ENCODE measurements at places on chromosomes 11 and 22.

GRCh38 chr11:77821349-77821851 is 456 bp downstream of the AAMDC start:
- no peak for DNase-seq

DNA sequence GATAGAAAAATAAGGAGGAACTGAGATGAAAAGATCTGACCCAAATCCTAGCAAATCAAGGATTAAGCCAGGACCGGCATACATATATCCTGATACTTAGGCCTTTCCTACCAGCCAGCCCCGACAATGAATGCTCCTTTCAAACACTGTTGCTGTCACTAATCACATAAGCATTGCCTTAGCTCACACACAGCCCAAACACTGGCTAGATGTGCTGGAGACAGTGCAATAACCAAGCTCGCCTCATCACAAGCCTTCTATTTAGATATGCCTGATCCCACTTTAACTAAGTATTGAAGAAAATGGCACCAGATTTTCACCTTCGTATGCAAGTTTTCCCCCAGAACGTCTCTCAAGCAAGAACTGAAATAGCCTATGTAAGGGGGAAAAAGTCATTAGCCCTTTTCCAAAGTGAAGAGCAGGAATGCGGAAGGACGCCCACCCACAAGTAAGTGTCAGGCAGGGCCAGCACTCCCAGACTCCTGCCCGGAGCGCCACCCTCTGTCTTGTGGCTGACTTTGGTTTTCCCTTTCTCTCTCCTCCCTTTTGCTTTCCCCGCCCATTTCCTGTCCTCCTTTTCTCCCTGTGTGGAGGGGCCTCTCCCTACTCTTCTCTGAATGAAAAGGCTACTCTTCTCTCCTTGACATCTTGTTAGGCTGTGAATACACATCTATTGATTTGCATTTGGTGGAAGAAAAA is 8.9 kb upstream of the OPCML start:
- no peak for DNase-seq

DNA sequence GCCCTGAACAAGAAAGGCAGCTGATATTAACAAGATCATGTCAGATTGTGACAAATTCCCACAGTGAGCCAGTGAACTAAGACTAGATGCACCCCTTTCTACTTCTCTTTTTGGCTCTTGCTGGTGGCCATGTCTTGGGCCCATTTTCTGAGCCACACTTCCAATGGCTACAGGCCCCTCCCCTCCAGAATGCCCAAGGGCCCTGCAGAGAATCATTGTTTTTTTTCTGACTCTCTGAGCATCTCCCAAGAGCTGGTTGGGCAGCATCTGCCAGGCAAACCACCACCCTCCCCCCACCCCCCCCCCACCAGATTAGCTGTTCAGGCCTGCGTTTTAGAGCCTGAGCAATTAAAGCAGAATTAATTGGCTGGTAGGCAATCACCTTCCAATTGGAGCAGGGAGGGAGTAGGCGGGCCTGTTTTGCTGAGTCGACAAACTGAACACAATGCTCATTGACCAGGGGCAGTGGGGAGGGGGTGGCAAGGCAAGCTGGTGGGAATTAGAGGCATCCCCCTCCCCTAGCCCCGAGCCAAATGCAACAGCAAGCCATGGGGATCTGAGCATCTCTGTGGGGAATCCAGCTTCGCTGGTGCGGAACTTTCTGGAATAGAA is 541.4 kb downstream of the MN1 start:
- DNase-seq = no peak

DNA sequence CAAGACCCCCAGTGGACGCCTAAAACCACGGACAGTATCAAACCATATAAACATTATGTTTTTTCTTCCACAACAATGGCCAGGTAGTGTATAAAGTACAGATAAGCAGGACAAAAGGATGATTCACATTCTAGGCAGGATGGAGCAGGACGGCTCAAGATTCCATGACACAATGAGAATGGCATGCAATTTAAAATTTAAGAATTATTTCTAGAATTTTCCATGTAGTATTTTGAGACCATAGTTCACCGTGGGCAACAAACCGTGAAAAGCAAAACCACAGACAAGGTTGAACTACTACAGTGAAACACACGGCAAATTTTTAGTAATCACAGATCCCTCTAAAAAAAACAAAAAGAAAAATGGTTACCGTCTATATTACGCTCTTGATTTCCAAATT is 7.5 kb downstream of the NARS2 start:
- DNase-seq = no peak

DNA sequence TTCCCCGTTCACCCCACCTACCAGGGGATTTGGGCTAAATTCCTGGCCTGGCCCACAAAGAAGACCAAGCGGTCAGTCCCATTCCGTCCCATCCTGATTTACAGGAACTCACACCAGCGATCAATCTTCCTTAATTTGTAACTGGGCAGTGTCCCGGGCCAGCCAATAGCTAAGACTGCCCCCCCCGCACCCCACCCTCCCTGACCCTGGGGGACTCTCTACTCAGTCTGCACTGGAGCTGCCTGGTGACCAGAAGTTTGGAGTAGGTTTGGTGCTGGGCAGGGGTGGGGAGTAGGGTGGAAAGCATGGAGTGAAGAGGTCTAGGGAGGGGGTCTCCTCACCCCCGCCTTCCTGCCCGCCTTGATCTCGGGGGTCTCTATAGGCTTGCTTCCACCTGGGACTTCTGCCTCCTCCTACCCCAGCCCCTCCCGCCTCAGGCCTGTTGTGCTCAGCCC is at the start of gene SERPING1:
TSS of gene SERPING1 (plus strand) at position 225 of the 455 bp plus-strand sequence. CDS start 586 bp downstream, outside the sequence.
- DNase-seq = no peak

GRCh38 chr11:8477680-8478079 is 116.3 kb downstream of the STK33 start:
- DNase-seq = no peak

- DNase-seq = no peak
Measured at GRCh38 chr11:27886857-27887256, 186.6 kb upstream of the BDNF start.

DNA sequence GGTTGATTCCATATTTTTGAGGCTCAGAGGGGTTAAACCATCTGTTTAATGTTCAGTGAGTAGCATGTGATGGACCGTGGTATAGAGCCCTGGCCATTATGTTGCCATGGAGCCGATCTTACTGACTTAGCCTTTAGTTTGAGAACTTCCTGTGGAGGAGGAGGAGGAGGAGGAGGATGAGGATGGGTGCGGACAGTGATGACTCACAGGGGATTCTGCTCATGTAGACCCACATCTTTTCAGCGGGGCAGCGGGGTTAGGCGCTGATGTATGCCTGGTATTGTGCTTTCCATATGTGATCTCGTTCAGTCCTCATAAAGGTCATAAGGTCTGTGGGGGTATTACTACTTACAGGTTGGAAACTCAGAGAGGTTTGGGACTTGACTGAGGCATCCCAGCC is 13.9 kb downstream of the STX3 start:
- DNase-seq = no peak

- DNase-seq = no peak
Measured at GRCh38 chr11:11816511-11817314, 25.1 kb upstream of the USP47 start.

- DNase-seq = no peak
Measured at GRCh38 chr22:30985561-30986208, 16.6 kb downstream of the TUG1 start.

DNA sequence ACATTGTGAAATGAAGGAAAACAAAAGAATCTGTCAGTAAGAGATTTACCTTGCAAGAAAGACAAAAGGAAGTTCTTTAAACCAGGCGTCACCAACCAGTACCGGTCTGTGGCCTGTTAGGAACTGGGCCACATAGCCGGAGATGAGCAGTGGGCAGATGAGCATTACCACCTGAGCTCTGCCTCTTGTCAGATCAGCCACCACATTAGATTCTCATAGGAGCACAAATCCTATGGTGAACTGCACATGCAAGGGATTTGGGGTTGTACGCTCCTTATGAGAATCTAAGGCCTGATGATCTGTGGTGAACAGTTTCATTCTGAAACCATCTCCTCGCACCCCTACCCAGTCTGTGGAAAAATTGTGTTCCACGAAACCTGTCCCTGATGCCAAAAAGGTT is 108.2 kb downstream of the CYP2R1 start:
- DNase-seq = no peak

DNA sequence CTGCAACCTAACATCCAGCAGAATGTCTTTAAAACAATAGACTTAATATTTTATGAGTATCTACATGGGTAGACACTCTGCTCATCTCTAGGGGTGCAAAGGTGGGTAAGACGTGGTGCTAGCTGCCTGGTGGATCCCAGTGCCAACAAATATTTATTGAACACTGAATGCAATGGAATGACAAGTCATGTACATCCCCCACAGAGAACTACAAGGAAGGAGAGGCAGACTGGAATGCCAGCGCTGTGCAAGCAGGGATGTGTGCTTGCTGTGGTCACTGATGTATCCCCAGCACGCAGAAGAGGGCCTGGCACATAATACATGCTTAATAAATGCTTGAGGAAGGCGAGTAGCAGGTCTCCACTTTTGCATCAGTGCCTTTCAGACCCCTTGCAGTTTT is 61.9 kb downstream of the CD6 start:
- DNase-seq = no peak
